Left ventricle myocardium superior (tissue), 1 donor: ENCODE measurements at places on chromosomes 11 and 22. TPM values are rescaled to one million over a fixed set of nuclear protein-coding genes. Genes with fewer than 3 reads are reported as not detected.

The DDTL gene
- 1.6 TPM for total RNA-seq

The ACR gene
- not detected for total RNA-seq

DNA sequence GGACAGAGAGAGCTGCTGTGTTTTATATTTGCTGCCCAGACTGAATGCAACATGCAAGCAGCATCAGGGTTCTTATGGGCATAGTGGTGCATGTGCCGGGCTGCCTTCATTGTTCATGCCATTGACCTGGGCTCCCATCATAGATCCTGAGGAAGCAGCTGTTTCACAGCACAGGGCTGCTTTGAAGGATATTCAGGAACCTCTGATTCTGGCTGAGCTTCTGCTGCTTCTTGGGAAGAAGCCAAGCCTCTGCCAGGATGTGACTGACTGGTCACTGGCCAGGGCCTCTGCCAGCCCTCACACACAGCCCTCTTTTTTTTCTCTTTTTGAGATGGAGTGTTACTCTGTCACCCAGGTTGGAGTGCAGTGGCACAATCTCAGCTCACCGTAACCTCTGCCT, 43.3 kb downstream of the CYB5R2 start:
- DNase-seq = peak; percentile 59

GRCh38 chr11:124868331-124869274, 3.4 kb downstream of the ROBO3 start:
- DNase-seq = no peak

The CTSW gene
- 1.1 TPM for total RNA-seq

GRCh38 chr11:76219243-76219642, 12.9 kb upstream of the WNT11 start:
- peak; percentile 6 for DNase-seq

DNA sequence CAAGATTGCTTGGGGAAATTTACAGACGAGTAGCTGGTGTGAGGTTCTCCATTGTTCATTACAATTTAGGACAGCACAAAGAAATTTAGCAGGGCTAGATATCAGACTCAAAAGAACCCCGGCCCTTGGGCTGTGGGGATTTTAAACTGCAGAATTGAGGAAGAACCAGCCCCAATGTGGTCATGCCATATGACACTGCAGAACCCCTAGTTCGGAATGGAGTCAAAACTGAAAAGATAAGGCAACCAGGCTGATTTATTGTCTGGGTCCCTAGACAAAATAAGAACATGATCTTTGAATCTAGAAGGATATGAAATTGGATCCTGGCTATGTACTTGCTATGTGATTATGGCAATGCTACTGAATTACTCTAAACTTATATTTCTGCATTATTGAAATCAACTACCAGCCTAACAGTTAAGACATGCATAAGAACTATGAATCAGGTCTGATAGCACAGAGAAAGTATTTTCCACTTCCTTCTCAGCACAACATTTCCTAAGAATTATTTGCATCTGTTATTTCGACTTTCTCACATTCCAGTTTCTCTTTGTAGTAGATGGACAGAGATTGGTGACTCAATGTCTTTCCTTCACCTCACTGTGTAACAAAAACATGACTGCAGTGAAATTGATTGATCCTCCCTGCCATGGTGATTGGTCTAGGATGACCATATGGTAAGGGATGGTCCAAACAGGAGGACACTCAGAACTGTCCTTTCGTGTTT, 13.2 kb downstream of the MMP3 start:
- no peak for DNase-seq

DNA sequence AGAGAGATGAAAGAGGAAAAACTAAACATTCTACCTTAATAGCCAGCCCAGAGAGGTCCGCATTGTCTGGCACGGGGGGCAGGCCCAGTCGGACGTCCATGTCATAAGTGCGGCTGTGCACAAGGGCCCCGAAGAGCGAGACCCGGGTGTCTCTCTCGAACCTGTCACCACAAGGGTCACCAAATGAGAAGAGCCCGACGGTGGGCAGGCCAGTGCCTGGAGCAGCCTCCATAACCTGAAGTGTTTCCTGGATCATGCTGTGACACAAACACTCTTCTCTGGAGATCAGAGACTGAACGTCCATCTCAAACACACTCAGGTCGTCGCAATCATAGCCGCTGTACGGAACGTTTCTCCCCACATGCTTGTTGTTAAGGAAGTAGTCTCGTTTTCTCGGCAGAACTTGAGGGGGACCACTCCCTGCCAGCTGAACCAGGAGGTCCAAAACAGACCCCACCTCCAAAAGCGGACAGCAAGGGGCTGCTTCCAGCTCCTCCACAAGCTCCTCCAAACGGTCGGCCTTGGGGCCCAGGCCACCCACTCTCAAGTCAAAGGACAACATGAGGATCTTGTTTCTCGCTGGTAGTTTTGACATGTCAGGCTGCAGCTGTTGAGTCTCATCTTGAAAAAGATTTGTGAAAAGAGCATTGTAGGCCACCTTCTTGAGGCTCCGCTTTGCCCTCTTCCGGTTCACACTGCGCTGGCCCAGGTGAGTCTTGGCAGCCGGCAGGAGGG, 971 bp downstream of the TUBGCP6 start:
- no peak for DNase-seq

The MS4A3 gene
- not detected for total RNA-seq

DNA sequence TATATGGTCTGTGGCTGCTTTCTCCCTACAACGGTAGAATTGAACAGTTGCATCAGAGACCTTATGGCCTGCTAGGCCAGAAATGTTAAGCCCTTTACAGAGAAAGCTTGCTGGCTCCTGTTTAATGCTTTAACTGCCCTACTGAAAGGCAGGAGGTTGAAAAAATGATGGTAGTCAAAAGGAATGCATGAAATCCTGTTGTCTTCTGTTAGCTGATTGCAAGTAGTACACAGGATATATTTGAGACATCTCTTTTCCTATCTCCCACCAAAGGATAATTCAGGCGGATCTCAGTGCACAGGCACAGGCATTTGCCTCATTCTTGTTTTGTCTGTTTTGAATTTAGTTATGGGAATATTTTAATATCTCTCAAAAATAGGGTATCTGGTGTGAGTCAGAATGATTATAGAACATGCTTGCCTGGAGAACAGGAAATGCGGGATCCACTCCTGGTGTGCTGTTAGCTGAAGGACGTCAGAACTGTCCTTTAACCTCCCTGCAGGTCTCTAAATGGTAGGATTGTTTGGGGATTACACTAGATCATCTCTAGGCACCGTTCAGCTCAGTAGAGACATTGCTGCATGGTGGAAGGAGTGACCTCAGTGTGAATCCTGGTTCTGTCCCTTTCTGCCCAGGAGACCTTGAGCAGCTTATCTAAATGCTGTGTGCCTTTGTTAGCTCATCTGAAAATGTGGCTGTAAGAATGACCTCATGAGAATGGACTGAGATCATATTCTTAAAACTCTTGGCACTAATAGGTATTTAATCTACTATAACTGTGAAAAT, 49.5 kb downstream of the PACS1 start:
- DNase-seq = no peak

- DNase-seq = no peak
Observed at GRCh38 chr11:93585758-93586157, 42.6 kb upstream of the SMCO4 start.

- DNase-seq = no peak
Observed at GRCh38 chr22:44947846-44948245, 62.0 kb downstream of the PHF21B start.

DNA sequence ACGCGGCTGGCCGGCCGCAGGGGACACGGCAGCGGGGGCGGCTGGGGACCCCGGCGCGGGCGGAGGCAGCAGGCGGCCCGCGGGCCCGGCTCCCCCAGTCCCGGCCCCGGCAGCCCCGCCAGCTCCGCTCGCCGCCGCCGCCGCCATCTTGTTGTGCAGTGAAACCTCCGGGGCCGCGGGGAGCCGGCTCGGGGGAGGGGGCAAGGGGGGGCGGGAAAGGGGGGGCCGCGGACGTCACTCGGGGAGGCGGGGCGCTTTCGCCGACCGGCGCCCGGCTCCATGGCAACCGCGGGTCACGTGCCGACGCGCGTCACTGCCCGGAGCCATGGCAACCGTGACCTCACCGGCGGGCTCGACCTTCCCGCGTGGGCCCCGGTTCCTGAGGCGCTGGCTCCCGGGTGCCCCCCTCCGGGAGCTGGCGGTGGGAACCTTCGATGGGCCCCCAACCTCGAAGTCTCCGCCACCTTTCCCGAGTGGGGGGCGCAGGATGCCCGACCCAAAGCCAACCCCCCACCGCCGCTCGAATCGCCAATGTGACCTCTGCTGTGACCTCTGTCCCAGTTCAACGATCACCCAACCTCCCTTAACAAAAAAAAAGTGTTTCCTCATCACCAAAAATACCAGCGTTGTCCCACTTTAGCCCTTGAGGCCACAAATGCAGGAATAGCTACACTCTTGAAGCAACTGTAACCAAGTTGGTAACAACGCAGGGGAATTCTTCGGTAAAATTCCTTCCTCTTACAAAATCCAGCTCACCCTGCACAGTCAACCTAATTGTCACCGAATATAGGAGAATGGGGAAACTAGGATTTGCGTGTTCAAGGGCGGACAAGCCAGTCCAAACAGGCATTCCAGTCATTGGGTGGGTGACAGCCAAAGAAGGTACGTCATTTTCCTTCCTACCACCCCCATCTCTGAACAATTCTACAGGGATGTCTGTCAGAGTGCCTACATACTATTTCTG, at the start of gene SIK3:
Gene SIK3, minus strand, starts transcription at position 160 of the 964 bp plus-strand sequence. Its CDS starts 13 bp downstream, at position 147.
- DNase-seq = peak; percentile 97

- DNase-seq = no peak
Observed at GRCh38 chr22:20629401-20629800, 122.0 kb downstream of the MED15 start.

The RASD2 gene
- 9.4 TPM for total RNA-seq

DNA sequence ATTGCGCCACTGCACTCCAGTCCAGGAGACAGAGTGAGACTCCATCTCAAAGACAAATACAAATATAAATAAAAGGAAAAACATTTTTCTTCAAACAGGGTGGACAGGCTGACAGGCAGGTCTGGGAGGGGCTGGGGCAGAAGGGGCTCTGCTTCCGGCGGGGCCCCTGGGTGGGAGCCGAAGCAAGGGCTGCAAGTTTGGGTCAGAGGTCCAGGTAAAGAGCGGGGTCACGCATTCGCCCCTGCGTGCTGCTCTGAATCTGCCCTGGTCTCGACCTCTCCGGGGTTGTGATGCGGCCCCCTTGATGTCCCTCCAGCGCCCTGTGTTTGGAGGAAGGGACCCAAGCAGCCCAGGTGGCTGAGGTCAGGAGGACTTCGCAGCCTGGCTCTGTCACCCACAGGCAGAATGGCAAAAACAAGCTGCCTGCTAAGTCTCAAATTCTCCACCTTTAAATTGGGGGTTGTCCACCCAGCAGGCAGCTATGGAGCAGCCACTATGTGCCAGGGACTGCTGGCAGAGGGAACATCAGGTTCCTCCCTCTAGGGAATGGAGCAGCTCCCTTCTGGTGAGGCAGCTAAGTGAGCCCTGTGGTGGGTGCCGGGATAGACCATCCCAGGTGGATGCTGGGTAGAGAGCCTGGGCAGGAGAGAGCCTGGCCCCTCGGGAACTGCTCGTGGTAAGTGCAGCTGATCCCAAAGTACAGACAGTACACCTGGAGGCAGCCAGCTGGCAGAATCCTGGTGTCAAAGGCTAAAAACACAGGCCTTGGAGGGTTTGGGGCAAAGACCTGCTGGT, 10.3 kb upstream of the PHF21B start:
- no peak for DNase-seq

DNA sequence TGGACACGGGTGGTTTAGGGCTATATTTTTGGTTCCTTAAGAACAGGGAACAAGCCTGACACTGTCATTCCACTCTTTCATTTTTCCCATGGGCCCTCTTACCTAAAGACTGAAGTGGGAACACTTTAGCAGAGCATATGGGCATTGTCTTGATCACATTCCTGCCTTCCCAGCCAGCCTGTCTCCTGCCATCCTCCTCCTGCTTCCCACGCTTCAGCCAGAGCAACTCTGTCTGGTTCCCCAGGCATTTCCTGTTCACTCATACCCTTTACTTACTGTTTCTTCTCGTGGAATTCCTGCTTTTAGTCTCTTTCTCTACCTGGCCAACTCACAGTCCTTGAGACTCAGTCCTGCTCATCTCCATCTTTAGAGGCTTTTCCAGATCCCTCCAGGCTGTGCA, 22.8 kb downstream of the MRPL16 start:
- no peak for DNase-seq

- no peak for DNase-seq
Observed at GRCh38 chr11:108906329-108906728, 241.5 kb downstream of the DDX10 start.

DNA sequence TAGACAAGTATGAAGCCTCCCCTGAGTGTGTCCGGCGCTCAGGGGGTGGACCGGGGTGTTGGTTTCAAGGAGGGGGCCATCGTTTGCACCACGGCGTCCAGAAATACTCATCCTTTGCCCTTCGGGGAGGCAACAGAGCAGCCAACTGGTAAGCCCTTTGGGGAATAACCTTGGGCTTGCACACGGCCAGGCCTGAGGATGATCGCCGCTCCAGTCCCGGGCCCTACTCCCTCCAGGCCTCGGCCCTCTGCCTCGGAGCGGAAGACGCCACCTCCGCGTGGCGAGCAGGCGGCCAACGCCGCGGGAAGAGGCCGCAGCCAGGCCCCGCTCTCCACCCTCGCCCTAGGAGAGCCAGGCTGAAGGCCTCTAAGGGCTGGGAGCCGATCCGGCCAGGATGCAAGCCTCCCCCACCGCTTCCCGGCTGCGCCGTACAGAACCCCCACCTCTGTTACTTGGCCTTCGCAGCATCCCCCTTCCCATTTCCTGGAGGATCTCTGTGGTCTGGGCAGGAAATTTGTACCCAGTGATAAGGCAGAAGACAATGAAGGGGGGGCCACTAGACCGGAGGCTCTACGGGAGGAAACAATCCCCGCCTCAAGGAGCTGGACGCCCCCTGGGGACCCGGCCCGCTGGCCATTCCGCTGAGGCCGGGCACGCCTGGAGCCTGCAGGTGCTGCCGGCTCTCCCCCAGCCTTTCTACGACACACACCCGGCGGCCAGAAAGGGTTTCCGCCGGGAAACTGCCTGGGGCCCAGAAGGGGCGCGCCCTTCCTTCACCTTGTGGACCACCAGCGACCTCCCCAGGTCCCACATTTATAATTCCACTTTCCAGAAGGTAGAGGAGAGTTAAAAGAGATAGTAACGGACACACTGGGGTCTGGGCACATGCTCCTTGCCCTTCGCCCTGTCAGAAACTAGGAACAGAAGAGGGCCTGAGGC, 2.6 kb downstream of the ESAM start:
- peak; percentile 78 for DNase-seq

The RTN4RL2 gene
- total RNA-seq = 1.0 TPM

DNA sequence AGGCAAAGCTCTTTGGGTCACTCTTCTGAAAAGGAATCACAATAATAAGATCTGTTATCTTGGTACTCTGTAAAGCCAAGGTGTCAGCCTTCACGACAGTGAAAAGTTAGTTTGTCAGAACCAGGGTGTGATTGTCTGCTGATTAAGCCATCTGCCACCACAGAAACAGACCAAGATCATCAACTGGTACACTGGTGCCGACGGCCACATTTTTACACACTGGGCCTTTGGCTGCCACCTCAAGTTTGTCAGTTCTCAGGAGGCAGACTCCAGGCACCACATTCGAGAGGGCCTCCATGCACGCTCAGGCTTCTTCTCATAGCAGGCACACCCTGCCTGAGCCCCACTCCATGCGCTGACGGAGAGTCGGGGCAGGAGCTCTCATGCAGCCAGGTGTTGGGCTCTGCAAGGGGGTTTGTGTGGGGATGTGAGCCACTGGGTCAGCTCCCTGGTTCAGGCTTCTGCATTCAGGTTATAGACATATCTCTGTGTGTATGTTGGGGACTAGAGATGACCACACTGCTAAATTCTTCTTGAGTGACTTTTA, 66.2 kb downstream of the KCNJ1 start:
- DNase-seq = no peak
